ENCODE measurements at places on chromosomes 12 and 14.

DNA sequence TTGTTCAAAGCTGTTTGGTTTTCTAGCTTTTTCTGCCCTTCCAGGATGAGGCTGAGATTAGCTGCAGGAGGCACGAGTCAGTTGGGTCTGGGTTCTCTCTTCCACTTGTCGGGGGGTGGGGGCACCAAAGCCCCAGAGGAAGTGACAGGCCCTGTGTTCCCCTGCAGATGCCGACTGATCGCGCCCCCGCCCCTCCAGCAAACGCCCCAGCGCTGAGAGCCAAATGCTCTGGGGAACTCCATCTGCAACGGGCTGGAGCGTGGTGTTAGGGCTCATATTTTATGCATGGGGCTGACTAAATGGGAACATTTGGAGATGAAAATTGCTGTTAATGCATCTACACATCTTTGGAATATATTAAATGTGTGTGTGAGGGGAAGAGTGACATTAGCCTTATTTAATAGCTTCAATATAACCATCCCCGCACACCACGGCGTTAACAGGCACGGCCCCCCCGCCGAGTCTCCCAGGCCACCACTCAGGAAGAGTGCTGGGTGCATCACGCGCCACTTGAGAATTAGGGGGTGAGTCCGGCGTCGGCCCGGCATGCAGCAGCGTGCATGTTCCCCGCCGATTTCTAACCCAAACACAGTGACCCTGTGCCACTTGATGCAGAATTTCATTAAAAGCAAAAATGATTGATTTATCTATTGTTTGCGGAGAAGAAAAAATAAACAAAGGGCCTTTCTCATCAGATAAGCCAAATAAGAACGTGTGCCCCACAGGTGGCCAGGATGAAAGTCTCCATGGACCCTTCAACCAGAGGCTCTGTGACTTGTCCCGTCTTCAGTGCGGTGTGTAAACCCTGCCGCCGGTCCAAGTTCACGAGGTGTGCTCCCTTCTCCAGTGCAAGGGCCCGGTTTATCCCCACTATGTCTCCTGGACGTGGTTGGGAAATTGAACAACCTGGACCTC is 165.0 kb upstream of the RTL1 start:
- DNase-seq, result no peak

- no peak for DNase-seq
These were observed 17.8 kb downstream of the SMOC1 start for GRCh38 chr14:69896972-69897371.

DNA sequence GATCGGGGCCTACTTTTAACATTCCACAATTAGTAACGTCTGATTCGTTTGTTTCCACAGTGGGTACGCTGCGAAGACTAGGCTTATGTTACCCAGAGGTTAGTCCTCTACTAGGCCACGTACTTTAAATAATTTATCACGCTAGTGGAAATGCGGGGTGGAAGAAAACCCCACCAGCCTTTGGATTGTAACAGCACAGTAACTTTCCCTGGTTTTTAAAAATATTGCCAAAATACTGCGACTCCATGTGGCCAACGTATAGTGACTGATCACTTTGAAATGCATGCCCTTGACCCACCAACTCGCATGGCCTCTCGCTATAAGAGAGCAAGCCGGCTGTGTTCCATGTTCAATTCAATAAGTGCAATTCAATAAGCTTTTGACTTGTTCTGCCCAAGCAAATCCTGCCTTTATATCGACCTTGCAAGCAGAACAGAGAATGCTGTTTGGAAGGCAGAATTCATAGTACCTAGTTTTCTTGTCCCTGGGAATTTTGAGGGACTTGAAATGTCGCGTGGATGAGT is 882 bp upstream of the GTF2A1 start:
- no peak for DNase-seq

- no peak for DNase-seq
These were observed 1.7 kb downstream of the PPM1H start for GRCh38 chr12:62933220-62933601.

- DNase-seq, result no peak
These were observed 363.7 kb downstream of the SOX5 start for GRCh38 chr12:23585782-23586163.

DNA sequence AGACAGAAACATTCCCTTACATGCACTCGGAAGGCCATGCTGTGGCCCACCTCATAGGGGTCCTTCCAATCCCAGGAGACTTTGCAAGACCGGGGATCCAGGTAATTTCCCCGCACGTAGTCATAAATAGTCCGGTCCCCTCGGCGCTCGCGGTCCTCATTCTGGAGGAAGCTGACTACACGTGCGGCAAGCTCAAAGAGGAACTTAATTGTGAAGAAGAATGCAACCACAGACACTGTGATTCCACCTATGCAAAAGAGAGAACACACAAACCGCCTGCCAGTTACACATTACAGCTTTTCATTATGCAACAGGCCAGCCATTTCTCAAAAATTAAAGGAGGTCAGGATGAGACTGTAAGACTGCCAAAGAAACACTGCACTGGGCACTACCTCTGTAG is 28.4 kb downstream of the AREL1 start:
- no peak for DNase-seq

DNA sequence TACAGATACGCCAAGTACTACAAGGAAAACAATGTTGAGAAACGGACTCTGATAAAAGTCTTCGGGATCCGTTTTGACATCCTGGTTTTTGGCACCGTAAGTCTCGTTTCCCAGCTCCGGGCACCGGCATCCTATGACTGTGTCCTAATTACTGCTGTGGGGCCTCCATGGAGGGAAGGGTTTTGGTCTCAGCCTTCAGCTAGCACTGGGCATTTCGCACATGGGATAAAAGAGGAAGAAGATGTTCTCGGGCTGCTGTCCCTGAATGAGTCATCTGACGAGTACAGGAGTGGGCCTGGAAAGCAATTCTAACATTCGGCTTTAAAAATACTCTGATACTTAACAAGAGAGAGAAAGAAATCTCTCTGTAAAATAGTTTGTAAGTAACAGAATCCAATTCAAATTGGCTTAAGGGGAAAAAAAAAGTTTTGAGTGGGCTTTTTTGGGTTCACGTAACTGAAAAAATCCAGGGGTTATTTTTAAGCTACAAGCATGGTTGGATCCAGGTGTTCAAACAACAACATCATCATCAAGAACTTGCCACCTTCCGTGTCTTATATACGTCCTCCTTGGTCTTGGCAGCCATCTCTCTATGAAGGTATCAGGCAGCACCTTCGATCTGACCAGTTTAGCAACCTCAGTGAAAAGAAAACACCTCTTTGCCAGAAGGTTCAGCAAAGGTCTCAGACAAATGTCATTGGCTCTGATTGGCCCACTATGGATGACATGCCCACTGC is 34.4 kb upstream of the P2RX4 start:
- no peak for DNase-seq

- no peak for DNase-seq
These were observed 10.6 kb upstream of the ATF1 start for GRCh38 chr12:50753232-50753769.

DNA sequence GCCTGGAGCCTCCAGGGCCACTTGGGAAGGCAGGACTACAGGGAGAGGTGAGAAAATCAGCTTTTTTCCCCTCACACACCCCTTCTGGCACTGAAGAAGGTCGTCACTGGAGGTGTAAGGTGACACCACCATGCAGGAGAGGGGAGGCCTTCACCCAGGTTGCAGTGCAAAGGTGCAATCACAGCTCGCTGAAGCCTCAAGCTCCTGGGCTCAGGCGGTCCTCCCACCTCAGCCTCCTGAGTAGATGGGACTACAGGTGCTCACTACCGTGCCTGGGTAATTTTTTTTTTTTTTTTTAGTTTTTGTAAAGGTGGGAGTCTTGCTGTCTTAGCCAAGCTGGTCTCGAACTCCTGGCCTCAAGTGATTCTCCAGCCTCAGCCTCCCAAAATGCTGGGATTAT is 93.6 kb downstream of the TNFAIP2 start:
- DNase-seq, result no peak

- peak; percentile 3 for DNase-seq
These were observed 9.4 kb downstream of the ASPG start for GRCh38 chr14:104094709-104095425.

GRCh38 chr12:127127897-127128296 is 1139.1 kb upstream of the TMEM132C start:
- DNase-seq, result no peak

- no peak for DNase-seq
These were observed 7.5 kb downstream of the TMED2 start for GRCh38 chr12:123591702-123592481.

GRCh38 chr14:76022991-76023390 is 37.4 kb downstream of the IFT43 start:
- DNase-seq, result no peak

- no peak for DNase-seq
These were observed 6.3 kb downstream of the RNF10 start for GRCh38 chr12:120540445-120540844.

DNA sequence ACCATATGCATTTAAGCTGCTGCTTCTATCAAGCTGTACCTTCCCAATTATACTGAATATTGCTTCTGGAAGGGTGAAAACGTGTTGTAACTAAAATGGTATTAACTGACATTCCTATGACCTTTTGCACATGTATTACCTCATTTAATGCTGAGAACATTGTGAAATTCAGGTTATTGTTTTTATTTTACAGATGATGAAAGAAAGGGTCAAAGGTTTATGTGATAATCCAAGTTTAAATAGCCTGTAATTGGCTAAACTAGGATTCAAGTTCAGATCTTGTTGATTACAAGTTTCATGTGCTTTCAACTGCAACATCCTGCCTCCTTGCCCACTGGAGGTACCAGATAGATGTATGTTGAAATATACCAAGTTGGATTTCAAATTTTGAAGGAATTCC is 433.3 kb upstream of the PRICKLE1 start:
- no peak for DNase-seq

- no peak for DNase-seq
These were observed 132.7 kb downstream of the PPFIA2 start for GRCh38 chr12:81626406-81626805.

GRCh38 chr14:91138511-91139359 is 24.9 kb downstream of the DGLUCY start:
- DNase-seq, result no peak

DNA sequence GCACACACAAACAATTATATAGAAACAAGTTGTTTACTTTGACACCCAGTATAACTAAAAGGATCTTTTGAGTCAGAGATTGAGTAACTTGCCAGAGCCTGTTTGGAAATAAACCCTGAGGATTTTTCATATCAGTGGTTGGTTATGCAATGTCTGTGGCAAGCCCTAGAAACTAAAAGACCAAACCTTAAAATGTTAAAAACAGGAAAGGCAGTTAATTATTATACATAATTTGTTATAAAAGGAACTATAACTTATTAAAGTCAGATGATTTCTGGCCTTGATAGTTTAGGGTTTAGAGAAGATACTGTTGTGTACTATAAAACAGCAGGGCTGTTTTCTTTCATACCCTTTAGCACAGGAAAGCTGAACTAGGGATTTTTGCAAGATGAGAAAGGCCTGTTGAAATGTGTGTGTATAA is 44.1 kb downstream of the PSEN1 start:
- no peak for DNase-seq

GRCh38 chr14:74583689-74584434 is 28.2 kb downstream of the LTBP2 start:
- DNase-seq, result peak; percentile 73

GRCh38 chr14:55381040-55381439 is 30.6 kb downstream of the ATG14 start:
- DNase-seq, result no peak

DNA sequence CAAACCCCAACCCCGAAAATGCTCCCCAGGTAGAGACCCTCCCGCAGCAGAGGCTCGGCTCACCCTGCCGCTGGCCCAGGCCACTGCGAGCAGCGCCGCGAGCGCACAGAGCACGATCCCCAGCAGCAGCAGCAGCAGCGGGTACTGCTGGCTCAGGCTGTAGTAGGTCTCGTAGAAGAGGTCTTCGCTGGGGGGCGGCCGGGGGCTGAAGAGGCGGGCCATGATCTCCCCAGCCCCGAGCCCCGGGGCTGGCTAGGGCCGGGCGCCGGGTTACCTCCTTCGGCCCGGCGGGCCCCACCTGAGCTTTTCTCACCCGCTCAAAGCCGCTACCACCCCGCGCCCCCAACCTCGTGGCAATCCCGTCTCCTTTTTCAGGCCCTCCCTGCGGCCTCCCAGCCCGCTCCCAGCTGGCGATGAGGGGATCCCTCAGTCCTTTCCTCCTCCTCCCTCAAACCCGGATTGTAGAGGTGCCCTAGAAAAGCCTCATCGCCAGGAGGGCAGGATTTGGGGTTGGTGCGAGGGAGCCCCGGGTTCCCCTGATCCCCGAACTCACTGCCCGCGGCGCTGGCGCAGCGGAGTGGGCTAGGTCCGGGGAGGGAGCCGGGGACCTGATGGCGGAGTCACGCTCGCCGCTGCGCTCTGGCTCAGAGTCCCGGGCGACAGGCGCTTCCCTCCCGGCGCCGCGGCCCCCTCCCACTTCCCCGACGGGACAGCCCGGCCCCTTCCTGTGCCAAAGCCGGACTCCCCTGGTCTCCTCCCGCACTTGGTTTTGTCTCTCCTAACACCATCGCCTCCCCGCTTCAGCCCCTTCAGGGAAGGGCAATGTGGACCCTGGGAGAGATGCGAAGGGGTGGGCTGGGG is at the start of gene ADCY4:
Gene ADCY4, minus strand, starts transcription at position 641 of the 861 bp plus-strand sequence. Its CDS starts 419 bp downstream, at position 222.
- no peak for DNase-seq

- DNase-seq, result no peak
These were observed 7.4 kb downstream of the PKP2 start for GRCh38 chr12:32889011-32889760.

- DNase-seq, result peak; percentile 39
These were observed 411.4 kb upstream of the SOX5 start for GRCh38 chr12:24360907-24361306.

DNA sequence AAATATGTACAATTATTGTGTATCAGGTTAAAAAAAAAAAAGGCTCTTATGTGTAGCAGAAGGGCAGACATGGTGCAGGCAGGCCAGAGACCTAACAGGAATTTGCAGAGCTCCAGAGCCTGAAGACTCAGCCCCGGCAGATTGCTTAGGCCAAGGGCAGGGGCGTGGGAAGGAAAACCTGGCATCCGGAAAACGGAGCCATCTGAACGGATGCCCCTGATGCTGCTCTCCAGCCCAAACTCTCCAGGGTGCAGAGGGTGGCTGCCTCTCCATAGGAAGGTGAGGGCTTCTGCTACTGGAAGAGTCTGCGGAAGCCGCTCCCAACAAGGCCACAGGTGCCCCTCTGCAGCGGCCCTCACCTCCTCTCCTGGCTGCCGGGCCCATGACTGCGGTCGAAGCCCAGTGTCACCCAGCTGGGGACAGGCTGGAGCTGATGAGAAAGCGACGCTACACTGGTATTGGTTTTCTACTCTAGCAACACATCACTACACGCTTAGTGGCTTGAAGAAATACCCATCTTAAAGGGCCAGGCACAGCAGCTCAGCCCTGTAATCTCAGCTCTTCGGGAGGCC is 19.4 kb downstream of the ACADS start:
- DNase-seq, result no peak
